ENCODE measurements at places on chromosomes 11 and 22.

GRCh38 chr11:64720640-64721358, 2.2 kb downstream of the NRXN2 start:
- no peak for DNase-seq

GRCh38 chr11:30585125-30585891, 845 bp downstream of the MPPED2 start:
- no peak for DNase-seq

GRCh38 chr22:27401321-27401720, 400.2 kb downstream of the MN1 start:
- no peak for DNase-seq

- no peak for DNase-seq
Measured at GRCh38 chr22:26302726-26303125, 126.3 kb upstream of the ASPHD2 start.

GRCh38 chr11:74577624-74578396, 14.6 kb upstream of the POLD3 start:
- DNase-seq: no peak

- DNase-seq: no peak
Measured at GRCh38 chr22:31680861-31681341, 18.9 kb upstream of the PISD start.

DNA sequence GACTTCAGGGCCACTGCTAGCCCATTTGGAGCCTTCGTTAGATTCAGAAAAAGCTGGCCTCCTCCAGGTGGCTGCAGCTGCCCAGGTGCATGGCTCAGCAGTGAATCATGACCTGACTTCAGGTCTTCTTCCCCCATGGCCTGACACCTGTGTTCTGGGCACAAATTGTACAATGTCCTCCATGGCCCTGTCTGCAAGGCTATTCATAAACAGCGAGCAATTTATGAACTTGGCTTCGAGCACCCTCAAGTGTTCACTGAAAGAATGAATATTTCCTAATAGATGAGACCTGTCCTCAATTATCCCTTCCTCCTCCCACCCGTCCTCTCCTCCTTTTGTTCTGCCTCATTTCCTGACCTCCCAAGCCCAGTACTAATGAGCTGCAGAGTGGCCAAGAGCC, 12.2 kb upstream of the VPS37C start:
- no peak for DNase-seq

DNA sequence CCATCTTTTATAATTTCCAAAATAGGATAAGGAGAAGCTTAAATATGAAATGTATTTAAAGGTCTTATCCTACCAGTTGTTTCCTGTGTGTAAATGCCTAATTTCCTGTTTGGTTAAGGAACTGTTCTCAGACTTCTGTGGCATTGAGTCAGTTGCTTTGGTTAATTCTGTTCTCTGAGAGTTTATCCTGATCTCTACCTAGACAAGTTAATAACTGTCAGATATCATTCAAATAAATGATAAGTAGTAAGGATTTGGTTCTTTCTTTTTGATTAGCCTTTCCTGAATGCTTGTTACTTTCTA, 39.5 kb downstream of the CTNND1 start:
- no peak for DNase-seq

- DNase-seq: no peak
Measured at GRCh38 chr11:112322173-112322790, 61.6 kb upstream of the PLET1 start.

- DNase-seq: no peak
Measured at GRCh38 chr22:29559853-29560252, 6.3 kb upstream of the THOC5 start.

DNA sequence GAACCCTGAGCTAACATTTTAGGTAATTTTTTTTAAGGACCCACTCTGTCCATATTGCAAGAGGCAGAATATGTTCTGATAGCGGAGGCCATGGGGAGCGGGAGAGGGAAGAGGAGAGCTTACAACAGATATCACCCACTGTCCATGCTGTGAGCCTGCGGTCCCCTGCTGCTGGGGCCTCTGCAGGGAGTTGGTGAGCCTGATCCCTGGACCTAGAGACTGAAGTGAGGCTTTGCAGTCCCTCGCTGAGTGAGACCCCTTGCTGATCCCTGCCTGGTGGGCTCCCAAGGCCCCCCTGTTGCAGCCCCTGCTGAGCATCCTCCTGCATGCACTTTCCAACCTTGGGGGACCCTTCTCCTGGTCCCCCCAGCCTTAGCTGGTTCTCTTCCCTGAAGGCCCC, 12.5 kb downstream of the MIF start:
- DNase-seq: no peak

- DNase-seq: no peak
Measured at GRCh38 chr11:77130763-77131513, 2.9 kb downstream of the MYO7A start.

DNA sequence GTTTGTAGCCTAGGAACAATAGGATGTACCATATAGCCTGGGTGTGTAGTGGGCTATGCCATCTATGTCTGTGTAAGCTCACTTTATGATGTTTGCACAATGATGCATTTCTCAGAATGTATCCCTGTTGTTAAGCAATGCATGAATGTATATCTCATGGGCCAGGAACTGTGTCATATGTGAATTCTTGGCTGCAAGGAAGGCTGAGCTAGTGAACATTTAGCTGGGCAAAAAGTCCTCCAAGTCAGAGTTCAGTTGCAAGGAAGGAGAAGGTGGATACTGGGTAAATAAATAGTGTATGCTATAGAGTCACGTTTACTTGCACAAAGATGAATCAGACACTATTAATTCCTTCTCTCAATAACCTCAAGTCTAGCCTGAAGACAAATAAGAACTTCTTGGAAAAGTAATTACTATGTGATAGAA, 136.1 kb downstream of the EHF start:
- no peak for DNase-seq

- DNase-seq: peak; percentile 82
Measured at GRCh38 chr22:36659762-36660509, 43.6 kb downstream of the CACNG2 start.

GRCh38 chr11:134981835-134982234, 569.8 kb upstream of the B3GAT1 start:
- DNase-seq: no peak

DNA sequence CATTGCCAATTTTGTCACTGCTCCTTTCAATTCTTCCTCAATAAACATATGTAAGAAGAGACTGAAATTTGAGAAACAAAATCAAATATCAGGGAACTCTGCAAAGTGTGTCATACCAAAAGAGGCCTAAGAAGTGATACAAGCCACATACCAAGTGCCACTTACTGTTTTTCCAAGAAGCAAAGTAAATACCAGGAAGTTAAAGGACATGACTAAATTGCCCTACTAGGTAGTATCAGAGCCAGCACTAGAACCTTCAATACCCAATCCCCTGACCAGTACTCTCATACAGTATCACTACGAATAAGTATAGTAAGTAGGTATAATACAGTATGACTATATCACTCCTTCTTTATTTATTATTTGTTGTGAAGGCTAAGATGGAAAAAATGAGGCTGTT, 13.6 kb downstream of the MAML2 start:
- no peak for DNase-seq

GRCh38 chr22:34866495-34867131, 199.3 kb upstream of the ISX start:
- no peak for DNase-seq

DNA sequence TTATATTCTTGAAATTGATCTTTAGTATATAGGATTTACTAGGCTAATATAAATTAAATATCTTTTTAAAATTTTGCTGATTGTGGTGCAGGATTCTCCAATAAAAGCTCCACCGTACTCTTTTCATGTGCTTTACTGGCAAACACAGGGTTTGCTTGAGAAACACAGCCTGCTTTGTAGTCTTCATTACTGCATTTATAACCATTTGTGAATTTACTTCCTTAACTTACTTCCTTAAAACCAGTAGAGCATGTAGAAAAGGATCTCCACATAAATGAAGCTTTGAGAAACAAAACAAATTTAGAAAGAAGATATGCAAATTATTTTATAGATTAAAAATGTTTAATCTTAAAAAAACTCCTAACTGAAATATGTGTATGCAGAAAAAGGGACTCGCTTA, 28.8 kb downstream of the SWAP70 start:
- DNase-seq: no peak

- DNase-seq: no peak
Measured at GRCh38 chr11:84824624-84825023, 802.5 kb downstream of the DLG2 start.

DNA sequence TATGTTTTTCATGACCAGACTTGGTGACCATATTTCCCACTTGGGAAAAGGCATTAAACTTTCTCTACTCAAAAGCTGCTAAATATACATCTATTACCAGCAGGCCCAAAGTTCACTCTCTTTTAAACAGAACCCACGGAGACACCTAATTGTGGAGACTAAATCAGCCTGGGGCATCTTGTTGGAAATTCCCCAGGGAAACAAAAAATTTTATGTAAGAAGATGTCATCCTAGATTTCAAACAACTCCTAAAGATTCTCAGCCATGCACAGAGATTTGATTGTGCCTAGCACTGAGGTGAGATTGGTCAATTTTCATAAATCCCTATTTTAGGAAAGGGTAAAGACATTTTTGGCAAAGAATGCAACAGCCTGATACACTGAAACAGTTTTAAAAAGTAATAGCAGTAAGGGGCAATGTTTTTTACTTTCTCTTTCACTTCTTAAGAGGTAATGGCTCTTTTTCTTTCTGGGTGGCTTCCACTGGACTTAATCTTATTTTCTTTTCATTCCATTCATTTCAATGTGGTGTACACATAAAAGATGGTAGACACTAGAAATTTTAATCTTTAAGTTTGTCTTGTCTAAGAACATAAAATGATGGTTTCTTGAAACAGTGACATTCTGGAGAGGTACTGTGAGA, 9.6 kb downstream of the OR52N2 start:
- DNase-seq: no peak

DNA sequence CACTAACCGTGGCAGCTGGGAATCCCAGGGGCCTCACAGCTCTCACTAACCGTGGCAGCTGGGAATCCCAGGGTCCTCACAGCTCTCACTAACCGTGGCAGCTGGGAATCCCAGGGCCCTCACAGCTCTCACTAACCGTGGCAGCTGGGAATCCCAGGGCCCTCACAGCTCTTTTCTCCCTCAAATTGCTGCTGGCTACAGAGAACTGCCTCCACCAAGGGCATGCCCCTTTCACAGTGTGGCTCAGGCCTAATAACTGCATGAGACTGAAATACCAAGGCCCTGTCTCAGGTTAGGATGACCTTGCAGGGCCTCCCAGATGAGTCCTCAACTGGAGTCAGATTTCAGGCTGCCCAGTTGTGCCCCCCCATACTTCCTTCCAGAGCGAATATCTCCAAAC, 35.1 kb upstream of the GGTLC2 start:
- DNase-seq: no peak

DNA sequence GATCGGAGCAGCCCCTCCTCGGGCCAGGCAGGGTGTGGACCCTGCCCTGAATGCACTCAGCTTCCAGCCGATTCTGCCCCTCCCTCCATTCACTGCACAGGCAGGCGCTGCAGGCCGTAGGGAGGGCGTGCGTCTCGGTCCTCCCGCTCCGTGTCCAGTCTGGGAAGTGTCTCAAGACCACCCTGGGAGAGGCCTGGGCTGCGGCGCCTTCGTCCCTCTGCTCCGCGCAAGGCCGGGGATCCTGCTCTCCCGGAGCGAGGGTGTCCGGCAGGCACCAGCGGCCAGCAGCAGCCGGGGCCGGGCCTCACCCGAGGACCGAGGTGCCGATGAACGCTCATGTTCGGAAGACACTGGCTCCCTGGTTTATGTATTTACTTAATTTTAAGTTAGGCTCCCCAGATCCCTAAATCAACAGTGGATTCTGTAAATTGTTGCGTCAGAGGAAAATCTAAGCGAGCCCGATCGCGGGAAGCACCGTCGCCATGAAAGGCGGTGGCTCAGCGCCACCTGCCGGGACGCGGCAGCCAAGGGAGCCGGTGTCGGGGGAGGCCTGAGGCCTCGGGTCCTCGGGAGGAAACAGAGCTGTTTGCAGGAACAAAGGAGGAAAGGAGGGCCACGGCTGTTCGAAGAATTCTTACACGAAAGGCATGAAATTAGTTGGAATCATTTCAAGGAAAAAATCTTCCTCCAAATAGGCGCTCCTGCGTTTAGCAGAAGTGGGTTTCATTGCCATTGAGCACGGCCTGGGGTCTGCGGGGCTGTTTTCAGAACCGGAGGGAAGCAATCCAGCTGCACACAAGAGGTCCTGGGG, 195.3 kb downstream of the BRD1 start:
- DNase-seq: no peak

GRCh38 chr11:70073871-70074371, 4.2 kb upstream of the ANO1 start:
- DNase-seq: no peak

- DNase-seq: no peak
Measured at GRCh38 chr11:99522467-99523173, 501.9 kb downstream of the CNTN5 start.

DNA sequence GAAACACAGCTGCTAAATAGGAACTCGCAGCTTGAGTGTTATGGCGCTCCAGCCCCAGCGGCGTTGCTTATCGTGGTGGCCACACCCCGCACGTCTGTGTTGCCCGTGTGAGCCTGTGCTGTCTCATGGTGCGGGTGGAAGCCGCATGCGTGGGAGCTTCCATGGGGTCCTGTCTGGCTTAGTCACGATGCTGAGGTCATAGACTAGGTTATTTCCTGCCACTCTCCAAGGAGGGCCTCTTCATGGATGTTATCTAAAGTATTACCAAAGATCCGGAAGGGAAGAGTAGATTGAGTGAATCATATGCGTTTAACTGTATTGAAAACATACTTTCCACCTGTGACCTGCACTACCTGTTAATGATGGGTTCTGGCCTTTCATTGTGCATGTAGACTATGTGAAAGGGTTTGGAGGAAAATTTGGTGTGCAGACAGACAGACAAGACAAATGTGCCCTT, 21.7 kb downstream of the CTTN start:
- no peak for DNase-seq

- no peak for DNase-seq
Measured at GRCh38 chr22:29385748-29386147, 2.6 kb downstream of the AP1B1 start.

DNA sequence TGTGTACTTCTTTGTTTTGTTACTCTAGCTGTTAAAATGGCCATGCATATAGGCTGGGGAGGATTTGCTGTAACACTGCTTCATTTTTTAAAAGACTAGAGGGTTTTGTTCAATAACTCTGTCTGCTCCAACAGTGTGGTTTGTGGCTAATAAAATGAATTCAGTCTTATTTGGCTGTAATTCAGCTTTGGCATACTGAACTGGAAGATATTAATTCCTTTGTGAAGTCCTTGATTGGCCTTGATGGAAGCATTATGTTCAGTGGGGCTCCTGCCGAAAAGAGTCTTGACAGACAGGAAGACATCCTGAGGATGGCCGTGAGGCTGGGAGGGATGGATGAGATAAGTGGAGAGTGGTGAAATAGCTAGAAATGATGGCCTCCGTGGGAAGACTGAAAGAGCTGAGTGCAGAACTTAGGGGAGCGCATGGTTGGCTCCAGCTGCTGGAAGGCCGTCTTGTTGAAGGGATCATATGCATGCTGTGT, 44.8 kb upstream of the MYO18B start:
- no peak for DNase-seq

GRCh38 chr11:29293825-29294224, 723.0 kb downstream of the KCNA4 start:
- peak; percentile 15 for DNase-seq

- DNase-seq: no peak
Measured at GRCh38 chr22:29291215-29291614, 15.2 kb upstream of the GAS2L1 start.

Data from SW 1271 (cell line).